Right renal cortex interstitium (tissue), 3 donors: ENCODE measurements at places on chromosomes 1 and 21. TPM values are rescaled to one million over a fixed set of nuclear protein-coding genes. Genes with fewer than 3 reads are reported as not detected.

The S100B gene
- 2.1 TPM for polyA plus RNA-seq

- DNase-seq: no peak
Measured at GRCh38 chr1:219575563-219575962, 37.3 kb downstream of the ZC3H11B start.

GRCh38 chr1:160720356-160721085 lies 8.9 kb upstream of the CD48 start:
- no peak for DNase-seq

- DNase-seq: no peak
Measured at GRCh38 chr1:203796236-203796605, 798 bp downstream of the ZBED6 start.

- DNase-seq: no peak
Measured at GRCh38 chr1:243725846-243726245, 124.2 kb downstream of the AKT3 start.

DNA sequence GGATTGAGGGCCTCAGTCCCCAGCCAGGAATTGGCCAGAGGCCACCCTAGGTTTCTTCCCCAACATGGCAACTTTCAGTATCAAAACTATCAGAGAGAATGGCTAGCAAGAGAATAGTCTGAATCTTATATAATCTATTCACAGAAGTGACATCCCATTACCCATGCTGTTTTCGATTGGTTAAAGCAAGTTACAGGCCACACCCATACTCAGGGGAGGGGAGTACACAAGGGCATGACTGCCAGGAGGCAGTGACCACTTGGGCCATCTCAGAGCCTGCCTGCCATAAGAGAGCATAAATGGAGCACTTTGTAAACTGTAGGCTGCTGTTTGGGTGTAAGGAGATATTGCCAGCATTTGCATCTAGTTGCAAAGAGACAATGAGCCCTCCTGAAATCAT lies 65.4 kb downstream of the FAM163A start:
- DNase-seq: no peak
